Adrenal gland (tissue), 19 donors: ENCODE measurements at places on chromosomes 3 and 15. TPM values are rescaled to one million over a fixed set of nuclear protein-coding genes. Genes with fewer than 3 reads are reported as not detected.

The GOLGA6B gene
- total RNA-seq, result not detected

The NDN gene
- total RNA-seq, result 166 TPM

The PRICKLE2 gene
- total RNA-seq, result 7.3 TPM

The AGBL1 gene
- not detected for total RNA-seq

DNA sequence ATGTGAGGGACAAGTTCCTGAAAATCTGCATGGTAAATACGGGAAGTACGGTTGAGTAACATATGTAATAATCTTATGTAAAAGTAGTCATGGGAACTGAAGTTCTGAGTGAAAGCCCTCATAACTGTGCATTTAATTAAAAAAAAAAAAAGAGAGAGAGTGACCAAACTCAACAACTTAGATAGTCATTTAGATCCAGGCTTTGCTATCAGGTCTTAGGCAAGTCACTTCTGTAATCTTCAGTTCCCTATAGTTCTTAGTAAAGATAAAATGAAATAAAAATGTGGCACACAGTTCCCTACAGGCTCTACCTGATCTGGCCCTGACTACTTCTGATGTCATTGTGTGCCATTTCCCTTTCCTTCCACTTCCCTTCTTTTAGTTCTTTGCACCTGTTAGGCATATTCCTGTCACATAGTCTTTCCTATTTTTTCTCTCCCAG, 15.0 kb downstream of the RNF111 start:
- DNase-seq, result no peak

GRCh38 chr3:134527037-134527436, 41.2 kb downstream of the CEP63 start:
- no peak for DNase-seq

GRCh38 chr3:100257586-100257985, 3.2 kb upstream of the TBC1D23 start:
- DNase-seq, result no peak

DNA sequence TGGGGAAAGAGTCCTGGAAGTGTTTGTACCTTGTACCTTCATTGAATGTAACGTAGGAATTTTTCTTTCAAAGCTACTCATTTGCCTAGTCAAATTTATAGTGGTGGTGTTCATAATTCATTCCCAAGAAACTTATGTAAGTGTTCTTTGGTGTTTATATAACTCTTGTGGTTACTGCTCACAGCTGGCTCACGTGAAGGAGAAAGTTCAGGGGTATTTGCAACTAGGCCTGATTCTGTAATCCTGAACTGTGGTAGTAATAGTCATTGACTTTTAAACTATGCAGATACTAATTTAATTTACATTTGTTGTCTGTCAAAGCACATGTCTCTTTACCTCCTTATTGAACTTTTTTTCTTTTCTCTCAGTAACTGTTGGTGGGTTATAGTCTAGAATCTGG, 50.5 kb upstream of the TEX264 start:
- no peak for DNase-seq

- no peak for DNase-seq
Observed at GRCh38 chr3:119589102-119589773, 8.4 kb upstream of the PLA1A start.

GRCh38 chr15:69225355-69226022, 65.1 kb downstream of the GLCE start:
- DNase-seq, result no peak

DNA sequence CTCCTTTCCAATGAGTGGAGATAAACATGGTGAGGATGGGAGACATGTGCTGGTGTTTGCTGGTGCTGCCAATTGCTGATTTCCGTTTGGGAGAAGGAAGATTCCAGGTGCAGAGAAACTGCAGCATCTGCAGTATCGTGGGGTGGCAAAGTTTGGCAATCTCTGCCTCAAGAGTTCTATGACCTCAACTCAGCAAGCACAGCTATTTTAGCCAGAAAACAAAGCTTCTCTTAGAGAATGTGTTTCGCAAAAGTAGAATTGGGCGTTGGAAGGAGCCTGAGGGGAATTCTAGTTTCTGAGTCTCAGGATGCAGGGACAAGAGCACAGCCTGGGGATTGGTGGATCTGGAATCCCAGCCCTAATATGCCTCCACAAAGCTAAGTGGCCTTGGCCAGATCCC, 18.2 kb upstream of the SHC4 start:
- DNase-seq, result no peak

GRCh38 chr15:56737791-56738190, 4.5 kb upstream of the ZNF280D start:
- no peak for DNase-seq

GRCh38 chr3:127286571-127287140, 1.2 kb downstream of the PRR20G start:
- DNase-seq, result no peak

GRCh38 chr3:5136211-5136918, 14.3 kb downstream of the ARL8B start:
- peak; percentile 30 for DNase-seq
